ENCODE measurements at places on chromosomes 2 and 18. TPM values are rescaled to one million over a fixed set of nuclear protein-coding genes. Genes with fewer than 3 reads are reported as not detected.

Gene CELF4
- not detected for total RNA-seq

Gene TSPYL6
- not detected for total RNA-seq

Gene AKAIN1
- not detected for total RNA-seq

Gene IL36B
- not detected for total RNA-seq

Gene CHRND
- total RNA-seq, result not detected

Gene DOK6
- total RNA-seq, result not detected

Gene ATP6V1B1
- total RNA-seq, result 3.6 TPM

Gene BOLL
- not detected for total RNA-seq

Gene C2orf78
- total RNA-seq, result not detected

Gene THUMPD2
- 14.5 TPM for total RNA-seq

Gene LRP1B
- not detected for total RNA-seq

Gene THSD7B
- not detected for total RNA-seq

Gene EVX2
- total RNA-seq, result not detected

Gene HRH4
- not detected for total RNA-seq

Data from A549 treated with Hydrocortisone at 1 μM for 4 hours (cell line).